ENCODE measurements at places on chromosomes 7 and 10. TPM values are rescaled to one million over a fixed set of nuclear protein-coding genes. Genes with fewer than 3 reads are reported as not detected.

CPN1 gene
- not detected for total RNA-seq

DNA sequence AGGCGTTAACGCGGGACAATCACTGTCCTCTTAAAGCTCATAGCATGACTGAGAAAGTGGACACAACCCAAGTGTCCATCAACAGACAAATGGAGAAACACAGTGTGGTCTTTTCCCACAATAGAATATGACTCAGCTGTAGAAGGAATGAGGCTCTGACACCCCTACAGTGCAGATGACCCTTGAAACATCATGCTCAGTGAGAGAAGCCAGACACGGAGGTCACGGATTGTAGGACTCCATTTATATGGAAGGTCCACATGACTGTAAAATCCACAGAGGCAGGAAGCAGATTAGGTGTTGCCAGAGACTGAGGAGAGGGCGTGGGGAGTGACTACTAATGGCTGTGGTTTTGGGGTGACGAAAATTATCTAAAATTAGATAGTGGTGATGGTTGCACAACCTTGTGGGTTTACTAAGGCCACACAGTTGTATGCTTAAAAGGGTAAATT, 6.1 kb upstream of the NCAPG2 start:
- no peak for DNase-seq

- no peak for DNase-seq
Observed at GRCh38 chr7:105244594-105244993, 144.1 kb downstream of the SRPK2 start.

DNA sequence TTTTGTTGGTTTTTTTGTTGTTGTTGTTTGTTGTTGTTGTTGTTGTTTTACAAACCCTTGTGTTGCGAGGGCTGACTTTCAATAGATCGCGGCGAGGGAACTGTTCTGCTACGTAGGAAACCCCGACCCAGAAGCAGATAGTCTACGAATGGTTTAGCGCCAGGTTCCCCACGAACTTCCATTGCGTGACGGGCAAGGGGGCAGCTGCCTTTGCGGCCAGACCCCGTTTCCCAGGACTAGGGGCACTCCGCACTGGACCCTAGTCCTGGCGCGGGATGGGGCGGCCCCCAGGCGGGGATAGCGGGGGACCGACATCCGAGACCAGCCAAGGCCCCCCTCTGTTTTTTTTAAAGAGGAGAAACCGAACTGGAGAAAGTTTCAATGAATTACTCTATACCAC, 119.6 kb downstream of the LRRTM3 start:
- no peak for DNase-seq

GRCh38 chr7:50261593-50261992, 42.9 kb upstream of the IKZF1 start:
- DNase-seq: no peak

All from omental fat pad (tissue), 4 donors.